GM18507 (cell line): ENCODE measurements at places on chromosomes 5 and 9.

DNA sequence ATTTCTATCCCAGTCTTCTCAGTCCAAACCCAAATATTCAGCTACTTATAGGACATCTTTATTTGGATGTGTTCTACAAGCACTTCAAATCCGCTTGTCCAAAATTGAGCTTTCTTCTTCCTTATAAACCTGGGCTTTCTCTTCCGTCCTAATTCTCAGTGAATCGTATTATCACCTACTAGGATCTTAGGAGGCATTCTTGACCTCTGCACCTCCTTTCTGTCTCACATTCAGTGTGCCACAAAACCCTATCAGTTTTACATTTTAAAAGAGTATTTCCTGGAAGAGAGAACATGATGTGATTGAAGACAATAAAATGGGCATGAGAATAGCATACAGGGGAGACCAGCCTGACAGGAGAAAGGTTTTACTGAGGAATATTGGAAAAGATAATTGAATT is 16.8 kb upstream of the GNE start:
- DNase-seq, result no peak

GRCh38 chr5:39486361-39486760 is 61.6 kb upstream of the DAB2 start:
- no peak for DNase-seq

- DNase-seq, result no peak
Observed at GRCh38 chr9:16986556-16986955, 116.1 kb upstream of the BNC2 start.

DNA sequence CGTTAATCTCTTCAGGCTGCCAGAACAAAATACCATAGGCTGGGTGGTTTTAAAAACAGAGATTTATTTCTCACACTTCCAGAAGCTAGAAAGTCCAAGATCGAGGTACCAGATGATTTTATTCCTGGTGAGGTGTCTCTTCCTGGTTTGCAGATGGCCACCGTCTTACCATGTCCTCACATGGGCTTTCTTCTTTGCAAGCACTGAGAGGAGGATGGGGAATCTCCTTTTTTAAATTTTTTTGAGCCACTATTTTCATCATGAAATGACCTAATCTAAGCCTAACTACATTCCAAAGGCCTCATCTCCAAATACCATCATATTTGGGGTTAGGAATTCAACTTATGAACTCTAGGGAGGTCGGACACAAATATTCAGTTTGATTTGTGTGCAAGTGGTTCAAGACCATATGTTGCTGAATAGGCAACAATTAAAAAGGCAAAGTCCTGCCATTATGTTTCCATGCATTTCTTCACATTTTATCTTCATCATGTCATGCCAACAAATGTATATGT is 371.2 kb downstream of the CDH18 start:
- DNase-seq, result no peak

GRCh38 chr5:178526773-178527457 is 63.3 kb downstream of the COL23A1 start:
- DNase-seq, result no peak

- DNase-seq, result no peak
Observed at GRCh38 chr9:119092125-119092524, 277.1 kb downstream of the BRINP1 start.

DNA sequence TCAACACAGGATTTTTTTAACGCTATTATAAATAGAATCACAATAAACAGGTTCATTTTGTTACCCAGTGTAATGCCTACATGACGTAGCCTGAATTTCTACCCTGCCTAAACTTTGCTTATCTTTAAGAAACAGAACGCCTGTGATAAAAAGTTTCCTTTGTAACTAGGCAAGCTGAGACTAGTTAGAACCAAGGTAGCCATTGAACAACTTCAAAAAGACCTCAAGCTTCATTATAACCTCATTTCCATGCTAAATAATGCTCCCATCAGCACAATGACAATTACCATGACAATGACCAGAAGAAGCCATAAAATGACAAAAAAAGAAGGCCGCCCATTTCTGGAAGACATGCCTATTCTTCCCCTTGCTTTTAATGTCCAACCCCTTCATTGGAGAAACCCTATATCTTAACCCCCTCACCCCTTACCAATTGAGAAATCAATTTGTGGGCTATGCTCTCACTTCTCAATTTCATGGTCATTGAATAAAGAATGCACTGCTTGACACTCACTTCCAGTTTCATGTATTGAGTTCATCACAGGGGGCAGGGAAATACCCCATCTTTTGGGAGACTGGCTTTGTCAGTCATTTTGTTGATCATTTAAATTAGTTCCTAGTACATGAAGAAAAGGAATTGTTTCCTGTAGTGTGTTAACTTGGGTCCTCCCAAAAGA is 276.8 kb downstream of the MCTP1 start:
- no peak for DNase-seq

GRCh38 chr5:59485107-59485506 is 408.4 kb downstream of the PDE4D start:
- no peak for DNase-seq

DNA sequence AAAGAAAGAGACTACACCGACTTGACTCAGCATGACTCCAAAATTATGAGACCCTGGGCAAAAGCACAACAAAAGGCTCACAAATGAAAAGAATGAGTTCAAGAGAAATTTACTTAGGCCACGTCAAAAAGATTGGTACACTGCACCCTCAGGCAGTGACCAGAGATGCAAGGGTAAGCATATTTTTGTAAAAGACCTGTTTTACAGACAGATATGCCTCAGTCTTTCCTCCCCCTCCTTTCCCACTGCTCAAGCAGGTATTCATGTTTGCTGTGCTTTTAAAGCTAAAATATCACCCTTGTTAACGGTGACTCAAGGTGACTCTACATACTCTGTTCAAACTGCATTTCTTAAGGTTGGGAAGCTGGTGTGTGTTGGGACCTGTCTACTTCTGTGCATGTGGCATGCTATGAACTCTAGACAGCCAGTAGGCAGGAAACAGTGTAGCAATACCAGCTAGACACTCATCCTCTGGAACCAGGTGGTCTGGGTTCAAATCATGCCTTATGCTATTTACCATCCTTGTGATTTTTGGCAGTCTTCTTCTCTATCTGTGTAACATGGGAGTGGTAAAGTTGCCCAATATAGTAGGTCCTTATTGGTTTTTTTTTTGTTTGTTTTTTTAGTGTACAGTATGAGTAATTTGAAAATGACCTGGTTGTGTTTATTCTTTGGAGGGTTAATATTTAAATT is 98.7 kb downstream of the TLE4 start:
- DNase-seq, result no peak

- no peak for DNase-seq
Observed at GRCh38 chr5:72147569-72147968, 40.3 kb downstream of the MAP1B start.

- DNase-seq, result no peak
Observed at GRCh38 chr5:35009019-35009418, 38.7 kb downstream of the AGXT2 start.
